ENCODE measurements at places on chromosomes 11 and 22.

DNA sequence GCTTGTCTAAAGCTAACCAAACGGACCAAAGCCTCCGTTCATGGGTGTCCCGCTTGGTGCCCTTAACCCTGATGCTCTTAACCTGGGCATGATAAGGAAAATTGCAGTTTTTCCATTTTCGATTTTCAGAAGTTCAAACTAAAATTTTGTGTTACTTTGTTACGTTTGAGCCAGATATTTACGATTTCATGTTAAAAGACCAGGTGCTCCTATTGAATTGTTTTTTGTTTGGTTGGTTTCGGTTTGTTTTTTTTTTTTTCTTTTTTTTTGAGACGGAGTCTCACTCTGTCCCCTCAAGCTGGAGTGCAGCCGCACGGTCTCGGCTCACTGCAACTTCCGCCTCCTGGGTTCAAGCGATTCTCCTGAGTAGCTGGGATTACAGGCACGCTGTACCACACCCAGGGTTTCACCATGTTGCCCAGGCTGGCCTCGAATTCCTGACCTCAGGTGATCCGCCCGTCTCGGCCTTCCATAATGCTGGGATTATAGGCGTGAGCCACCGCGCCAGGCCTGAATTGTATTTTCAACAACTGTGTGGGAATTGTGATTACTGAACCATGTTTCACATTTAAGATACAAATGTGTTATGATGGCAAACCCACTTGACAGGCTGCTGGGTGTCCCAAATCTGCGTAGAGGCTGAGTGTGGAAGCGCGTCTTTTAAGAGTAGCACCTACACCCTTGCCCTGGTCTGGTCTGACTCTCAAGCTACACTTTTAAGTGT is 864 bp upstream of the USP28 start:
- no peak for DNase-seq

GRCh38 chr22:43002202-43002586 is 12.8 kb downstream of the PACSIN2 start:
- peak; percentile 60 for DNase-seq

GRCh38 chr11:128963744-128964325 is 21.2 kb upstream of the TP53AIP1 start:
- no peak for DNase-seq

- no peak for DNase-seq
These were observed 19.9 kb downstream of the BID start for GRCh38 chr22:17754233-17754925.

DNA sequence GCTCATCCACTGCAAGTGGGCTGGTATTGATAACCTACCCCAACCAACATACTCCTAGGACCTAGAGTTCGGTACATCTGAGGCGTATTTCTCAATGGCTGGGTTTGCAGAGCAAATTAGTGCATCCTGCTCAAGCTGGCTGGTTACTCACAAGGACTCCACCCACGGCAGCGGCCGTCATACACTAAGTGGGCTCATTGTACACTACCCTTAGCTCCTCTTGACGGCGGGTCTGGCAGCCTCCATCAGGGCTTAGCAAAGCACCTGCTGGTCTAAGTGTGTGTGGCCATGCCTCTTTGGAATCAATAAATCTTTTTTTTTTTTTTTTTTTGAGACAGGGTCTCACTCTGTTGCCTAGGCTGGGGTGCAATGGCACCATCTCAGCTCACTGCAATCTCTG is 20.2 kb upstream of the KCNJ11 start:
- no peak for DNase-seq

GRCh38 chr22:39289975-39290720 is 29.3 kb downstream of the RPL3 start:
- DNase-seq: no peak

DNA sequence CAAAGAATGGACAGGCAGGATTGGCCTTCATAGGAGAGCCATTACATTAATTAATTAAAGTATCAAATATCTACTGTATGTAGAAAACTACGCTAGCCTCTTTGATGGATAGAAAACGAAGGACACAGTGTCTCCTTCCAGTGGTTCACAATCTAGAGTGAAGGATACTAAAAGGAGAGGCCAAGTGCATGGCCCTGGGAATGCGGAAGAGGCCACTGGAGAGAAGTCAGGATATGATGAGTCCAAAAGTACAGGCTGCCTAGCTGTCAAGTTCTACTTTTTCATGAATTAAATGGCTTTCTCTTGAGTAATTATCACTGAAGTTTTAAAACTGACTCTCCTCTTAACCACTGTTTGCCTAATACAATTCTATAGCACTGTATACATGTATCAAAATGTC is 41.9 kb downstream of the ATG16L2 start:
- no peak for DNase-seq

- DNase-seq: no peak
These were observed 808.4 kb downstream of the TBC1D22A start for GRCh38 chr22:47570851-47571250.

DNA sequence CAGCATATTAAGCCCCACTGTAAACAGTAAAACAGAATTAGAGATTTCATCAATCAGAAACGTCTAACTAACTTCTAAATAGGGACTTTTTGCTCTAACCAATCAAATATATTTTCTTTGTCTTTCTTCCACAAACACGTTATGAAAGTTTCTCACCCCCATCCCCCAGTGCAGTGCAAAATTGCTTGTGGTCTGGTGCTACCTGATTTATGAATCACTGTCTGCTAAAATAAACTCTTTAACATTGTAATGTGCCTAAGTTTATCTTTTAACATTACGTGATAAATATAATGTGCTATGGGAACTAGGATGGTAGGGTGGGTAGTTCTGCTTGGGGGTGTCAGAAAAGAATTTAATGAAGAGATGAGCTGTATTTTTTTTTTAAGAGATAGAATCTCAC is 47.3 kb upstream of the SLC5A1 start:
- DNase-seq: no peak

DNA sequence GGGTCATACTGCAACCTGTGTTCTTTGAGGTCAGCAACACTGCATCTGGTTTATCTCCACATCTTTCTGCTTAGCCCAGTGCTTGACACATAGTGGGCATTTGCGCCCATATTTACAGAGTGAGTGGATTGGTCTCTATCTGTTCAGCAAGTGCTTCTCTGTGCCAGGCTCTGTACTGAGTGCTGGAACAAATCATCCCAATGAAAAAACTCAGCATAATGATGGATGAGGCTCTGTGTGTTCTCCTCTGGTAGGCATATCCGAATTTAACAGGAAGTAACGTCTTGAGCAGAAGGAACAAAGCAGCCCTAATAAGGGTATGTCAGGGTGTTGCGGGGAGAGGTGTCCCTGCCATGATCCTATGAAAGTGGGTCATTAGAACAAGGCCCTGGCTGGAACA is 46.0 kb downstream of the MCM5 start:
- no peak for DNase-seq

GRCh38 chr11:121206810-121207209 is 85.8 kb upstream of the SC5D start:
- no peak for DNase-seq

GRCh38 chr11:130022799-130023198 is 20.2 kb upstream of the PRDM10 start:
- DNase-seq: no peak

DNA sequence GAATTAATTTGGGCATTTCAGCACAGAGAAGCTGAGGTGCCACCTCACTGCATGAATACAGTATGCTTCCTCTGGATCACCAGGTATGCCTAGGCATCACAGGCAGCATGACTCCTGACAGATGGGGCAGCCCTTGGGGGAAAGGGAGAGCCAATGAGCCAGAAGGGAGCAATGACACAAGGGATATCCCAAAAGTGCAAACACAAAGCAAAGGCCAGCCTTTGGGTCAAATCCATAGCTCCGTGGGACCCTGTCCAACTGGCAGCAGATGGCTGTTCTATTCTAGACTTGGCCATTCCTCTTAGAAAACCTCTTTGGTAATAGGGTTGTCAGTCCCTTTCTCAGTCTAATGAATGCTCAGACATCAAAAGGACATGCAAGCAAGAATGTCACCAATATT is 73.3 kb downstream of the SERGEF start:
- DNase-seq: no peak

DNA sequence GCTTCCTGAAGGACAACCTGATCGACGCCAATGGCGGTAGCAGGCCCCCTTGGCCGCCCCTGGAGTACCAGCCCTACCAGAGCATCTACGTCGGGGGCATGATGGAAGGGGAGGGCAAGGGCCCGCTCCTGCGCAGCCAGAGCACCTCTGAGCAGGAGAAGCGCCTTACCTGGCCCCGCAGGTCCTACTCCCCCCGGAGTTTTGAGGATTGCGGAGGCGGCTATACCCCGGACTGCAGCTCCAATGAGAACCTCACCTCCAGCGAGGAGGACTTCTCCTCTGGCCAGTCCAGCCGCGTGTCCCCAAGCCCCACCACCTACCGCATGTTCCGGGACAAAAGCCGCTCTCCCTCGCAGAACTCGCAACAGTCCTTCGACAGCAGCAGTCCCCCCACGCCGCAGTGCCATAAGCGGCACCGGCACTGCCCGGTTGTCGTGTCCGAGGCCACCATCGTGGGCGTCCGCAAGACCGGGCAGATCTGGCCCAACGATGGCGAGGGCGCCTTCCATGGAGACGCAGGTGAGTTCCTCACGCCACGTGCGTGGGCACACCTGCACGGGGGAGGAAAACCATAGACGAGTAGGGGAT is 1.5 kb downstream of the BCR start:
- no peak for DNase-seq

- DNase-seq: no peak
These were observed 35.5 kb upstream of the CD82 start for GRCh38 chr11:44529895-44530412.

DNA sequence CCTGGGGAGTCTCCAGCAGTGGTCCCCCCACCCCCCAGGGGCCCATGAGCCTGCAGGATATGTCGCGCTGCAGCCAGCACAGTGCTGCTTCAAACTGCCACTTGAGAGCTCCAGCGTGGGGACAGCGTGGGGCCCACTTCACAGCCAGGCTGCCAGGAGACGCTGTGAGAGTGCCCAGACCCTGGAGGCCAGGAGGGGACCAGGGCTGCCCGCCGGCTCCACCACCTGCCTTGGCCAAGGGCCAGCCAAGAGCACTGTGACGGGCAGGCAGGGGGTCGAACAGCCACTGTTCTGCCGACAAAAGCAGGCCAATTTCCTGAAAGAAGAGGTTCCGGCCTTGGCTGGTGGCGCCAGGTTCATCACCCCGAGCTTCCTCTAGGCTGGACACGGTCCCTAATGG is 60.2 kb downstream of the FLRT1 start:
- no peak for DNase-seq

DNA sequence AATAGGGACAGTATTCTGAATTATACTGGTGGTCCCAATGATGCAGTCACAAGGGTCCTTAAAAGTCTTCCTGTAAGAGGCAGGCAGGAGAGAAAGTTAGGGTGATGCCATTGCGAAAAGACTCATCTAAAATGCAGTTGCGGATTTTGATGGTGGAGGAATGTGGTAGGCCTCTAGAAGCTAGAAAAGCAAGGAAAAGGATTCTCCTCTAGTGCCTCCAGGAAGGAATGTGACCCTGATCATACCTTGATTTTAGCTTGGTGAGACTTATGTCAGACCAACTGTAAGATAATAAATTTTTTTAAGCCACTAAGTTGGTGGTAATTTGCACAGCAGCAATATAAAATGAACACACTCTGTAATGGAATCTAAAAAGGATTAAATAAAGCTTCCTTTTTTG is 33.8 kb downstream of the CHORDC1 start:
- no peak for DNase-seq

GRCh38 chr22:45334528-45334927 is 24.8 kb downstream of the FAM118A start:
- DNase-seq: no peak

GRCh38 chr22:34966980-34967565 is 98.9 kb upstream of the ISX start:
- no peak for DNase-seq
